ENCODE measurements at places on chromosomes 12 and 14. TPM values are rescaled to one million over a fixed set of nuclear protein-coding genes. Genes with fewer than 3 reads are reported as not detected.

Gene SERPINA9
- total RNA-seq = not detected

Gene ACOT4
- 0.77 TPM for total RNA-seq

Gene TSPAN8
- total RNA-seq = 0.41 TPM

Gene AGAP2
- 6.5 TPM for total RNA-seq

Gene CAPZA3
- not detected for total RNA-seq

Gene ZDHHC22
- not detected for total RNA-seq

Gene TAS2R31
- 0.88 TPM for total RNA-seq

Gene MRPL52
- 110 TPM for total RNA-seq

Gene RBM25
- 36.9 TPM for total RNA-seq

Gene TAS2R50
- 0.47 TPM for total RNA-seq

Gene DDX54
- total RNA-seq = 34.7 TPM

Gene GPRC5A
- total RNA-seq = 0.77 TPM

Gene RNASE3
- not detected for total RNA-seq

Gene CPM
- 6.3 TPM for total RNA-seq

Gene GUCY2C
- total RNA-seq = 0.11 TPM

Gene FMNL3
- total RNA-seq = 10.4 TPM

Gene HIP1R
- 11.2 TPM for total RNA-seq

Gene VASH1
- total RNA-seq = 12.4 TPM

Gene GALNT6
- 0.60 TPM for total RNA-seq

Gene DBX2
- 0.14 TPM for total RNA-seq

Gene PDE6H
- total RNA-seq = not detected

Gene TDRD9
- 4.8 TPM for total RNA-seq

Gene TPH2
- not detected for total RNA-seq

Gene APEX1
- total RNA-seq = 75.0 TPM

Gene CCDC197
- 1.2 TPM for total RNA-seq

Gene TOMM20L
- total RNA-seq = not detected

Gene KRT77
- not detected for total RNA-seq

Gene PTGER2
- total RNA-seq = 0.60 TPM

Gene REC8
- total RNA-seq = 1.6 TPM

Gene SLC38A4
- total RNA-seq = 0.27 TPM

Gene MIP
- not detected for total RNA-seq

Gene COX6A1
- 142 TPM for total RNA-seq

Gene PPM1H
- 6.0 TPM for total RNA-seq

Gene GPR132
- total RNA-seq = 1.0 TPM

Gene CAPS2
- total RNA-seq = 13.4 TPM

Gene SLC25A47
- total RNA-seq = not detected

Gene WIF1
- not detected for total RNA-seq

Gene C12orf54
- not detected for total RNA-seq

Gene SPX
- 16.5 TPM for total RNA-seq

Gene TAS2R42
- total RNA-seq = not detected

Gene SRRM4
- 0.19 TPM for total RNA-seq

Gene OTX2
- not detected for total RNA-seq

Gene AQP2
- not detected for total RNA-seq

Gene ASB2
- 251 TPM for total RNA-seq

Gene LRRC10
- 43.8 TPM for total RNA-seq

Gene TARBP2
- total RNA-seq = 12.9 TPM

Gene FOXN4
- not detected for total RNA-seq

Gene ACOT6
- total RNA-seq = not detected

Gene CCDC196
- total RNA-seq = not detected

Gene CLIP1
- 102 TPM for total RNA-seq
